ENCODE measurements at places on chromosomes 16 and 17. TPM values are rescaled to one million over a fixed set of nuclear protein-coding genes. Genes with fewer than 3 reads are reported as not detected.

Gene GRAP
- 8.4 TPM for total RNA-seq

Gene TPSD1
- total RNA-seq: 7.9 TPM

Gene TERB1
- 0.19 TPM for total RNA-seq

Gene C17orf78
- total RNA-seq: not detected

Gene MYO15A
- total RNA-seq: 1.3 TPM

Gene TIMP2
- total RNA-seq: 172 TPM

Gene C16orf92
- total RNA-seq: not detected

Gene PVALEF
- not detected for total RNA-seq

Gene MYH2
- total RNA-seq: not detected

Gene CDH11
- total RNA-seq: 44.9 TPM

Gene LGALS9B
- not detected for total RNA-seq

Gene BHLHA9
- not detected for total RNA-seq

Gene PFN1
- total RNA-seq: 496 TPM

Gene KRTAP9-8
- not detected for total RNA-seq

Gene MYOCD
- total RNA-seq: 4.0 TPM

Gene RTN4RL1
- 10.7 TPM for total RNA-seq

Gene MEIOC
- 0.28 TPM for total RNA-seq

Gene CES5A
- total RNA-seq: not detected

Gene GRAPL
- 10.7 TPM for total RNA-seq

Gene GP2
- 0.94 TPM for total RNA-seq

Gene NACA2
- total RNA-seq: not detected

Gene MVD
- total RNA-seq: 35.4 TPM

Gene SDR42E2
- total RNA-seq: not detected

Gene DLX4
- total RNA-seq: 0.44 TPM

Gene KRT28
- not detected for total RNA-seq

Gene PROCA1
- total RNA-seq: 3.4 TPM

Gene CD300H
- total RNA-seq: 2.0 TPM

Gene MFAP4
- total RNA-seq: 51.1 TPM

Data from kidney (tissue), 22 donors.